ENCODE measurements at places on chromosomes 7 and 10.
A peak's percentile ranks its signal among the peaks of the same experiment; 100 is the strongest.

- DNase-seq, result no peak
Observed at GRCh38 chr7:131578602-131579001, 22.2 kb upstream of the PODXL start.

DNA sequence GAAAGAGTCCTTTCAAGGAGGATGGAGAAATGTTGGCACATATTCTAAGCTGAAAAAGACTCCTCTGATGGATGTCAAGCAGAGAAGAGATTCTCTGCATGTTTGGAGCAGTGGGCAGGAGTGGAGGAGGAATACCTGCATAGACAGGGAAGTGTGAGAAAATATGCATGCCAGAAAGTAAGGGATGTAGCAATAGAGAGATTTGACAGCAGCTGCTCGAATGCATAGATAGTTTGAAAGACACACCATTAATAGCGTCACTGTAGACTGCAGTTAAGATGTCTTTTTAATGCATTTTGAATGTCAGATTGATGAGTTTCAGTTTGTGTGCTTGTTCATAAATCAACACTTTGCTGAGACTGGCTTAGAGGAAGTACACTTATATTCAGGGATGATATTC is 169.9 kb upstream of the POT1 start:
- no peak for DNase-seq

- no peak for DNase-seq
Observed at GRCh38 chr10:24561453-24561852, 162.2 kb downstream of the ARHGAP21 start.

GRCh38 chr10:12484941-12485805 is 135.8 kb downstream of the CAMK1D start:
- peak; percentile 56 for DNase-seq

DNA sequence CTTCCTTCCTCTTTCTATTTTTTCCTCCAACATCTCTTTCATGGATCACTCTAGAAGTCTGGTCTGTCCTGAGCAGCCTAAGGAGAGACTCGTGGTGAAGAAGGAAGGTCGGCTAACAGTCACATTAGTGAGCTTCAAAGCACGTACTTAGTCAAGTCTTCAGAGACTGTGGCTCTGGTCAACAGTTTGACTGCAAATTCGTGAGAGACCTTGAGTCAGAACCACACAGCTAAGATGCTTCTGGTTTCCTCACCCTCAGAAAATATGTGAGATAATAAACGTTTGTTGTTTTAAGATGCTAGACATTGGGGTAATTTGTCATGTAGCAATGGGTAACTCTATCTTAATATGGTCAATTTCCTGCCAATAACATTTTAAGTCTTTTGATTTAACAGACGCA is 126.2 kb upstream of the LRRN3 start:
- DNase-seq, result no peak

- DNase-seq, result no peak
Observed at GRCh38 chr7:28435732-28436378, 23.5 kb downstream of the CREB5 start.

- DNase-seq, result no peak
Observed at GRCh38 chr7:116621649-116622048, 50.3 kb upstream of the MET start.

- peak; percentile 50 for DNase-seq
Observed at GRCh38 chr10:71708301-71708703, 11.3 kb downstream of the C10orf105 start.

DNA sequence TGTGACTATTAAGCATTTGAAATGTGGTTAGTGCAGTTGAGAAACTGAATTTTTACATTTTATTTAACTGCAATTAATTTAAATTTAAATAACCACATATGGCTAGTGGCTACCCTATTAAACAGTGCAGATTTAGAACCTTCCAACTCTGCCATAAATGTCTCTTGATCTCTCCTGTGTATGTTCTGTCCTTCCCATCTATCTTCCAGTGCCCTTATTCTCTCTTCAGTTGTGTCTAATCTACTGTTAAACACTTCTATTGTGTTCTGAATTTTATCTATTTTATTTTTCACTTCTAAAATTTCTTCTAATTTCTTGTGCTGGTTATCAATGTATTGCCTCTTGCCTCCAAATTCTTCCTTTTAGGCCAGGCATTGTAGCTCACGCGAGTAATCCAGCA is 105.0 kb downstream of the CUL2 start:
- DNase-seq, result no peak

DNA sequence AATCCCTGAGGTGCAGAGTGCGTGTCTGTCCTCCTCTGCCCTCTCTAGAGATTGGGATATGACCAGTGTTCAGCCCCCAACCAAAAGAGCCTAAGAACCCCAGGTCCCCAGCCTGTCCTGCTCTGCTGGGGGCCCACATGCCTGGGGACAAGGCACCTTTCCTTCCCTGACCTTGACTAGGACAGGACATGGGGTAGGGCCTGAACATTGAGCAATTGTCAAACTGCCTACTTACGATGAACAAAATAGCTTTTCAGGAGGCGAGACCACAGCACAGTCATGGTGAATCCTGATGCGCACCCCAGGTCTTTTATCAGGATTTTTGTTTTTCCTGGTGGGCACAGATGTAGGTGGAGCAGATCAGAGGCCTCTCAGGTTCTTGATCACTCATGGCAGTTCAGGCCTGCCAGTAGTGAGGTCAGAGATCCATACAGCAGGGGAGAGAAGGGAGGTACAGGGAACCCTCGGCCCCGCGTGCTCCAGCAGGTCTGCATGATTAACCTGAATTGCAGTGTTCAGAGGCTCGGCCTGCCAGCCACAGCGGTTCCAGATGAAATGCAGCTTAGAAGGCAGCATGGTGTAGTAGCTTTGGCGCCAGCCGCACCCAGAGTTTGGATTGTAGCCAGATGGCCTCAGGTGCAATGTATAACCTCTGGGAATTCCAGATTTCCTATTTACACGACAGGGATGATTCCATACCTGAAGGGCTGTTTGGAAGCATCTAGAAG is 191.3 kb downstream of the CUX1 start:
- DNase-seq, result no peak

DNA sequence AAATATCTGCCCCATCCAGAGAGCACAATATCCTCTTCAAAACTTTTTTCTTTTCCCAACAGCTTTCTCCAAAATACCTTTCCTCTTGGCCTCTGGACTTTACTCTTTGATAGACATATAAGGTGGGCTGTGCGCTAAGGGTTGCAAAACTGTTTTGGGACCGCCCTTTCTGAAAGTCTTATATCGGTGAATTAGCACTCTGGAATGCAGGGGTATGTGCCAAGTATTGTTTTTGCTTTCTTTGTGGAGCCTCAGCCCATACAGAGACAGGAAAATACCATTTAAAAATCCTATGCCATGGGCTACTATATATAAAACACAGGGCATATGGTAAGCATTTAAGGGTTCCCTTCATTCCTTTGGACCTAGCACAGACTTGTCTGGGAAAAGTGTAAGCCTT is 37.7 kb downstream of the PPP1R17 start:
- no peak for DNase-seq

DNA sequence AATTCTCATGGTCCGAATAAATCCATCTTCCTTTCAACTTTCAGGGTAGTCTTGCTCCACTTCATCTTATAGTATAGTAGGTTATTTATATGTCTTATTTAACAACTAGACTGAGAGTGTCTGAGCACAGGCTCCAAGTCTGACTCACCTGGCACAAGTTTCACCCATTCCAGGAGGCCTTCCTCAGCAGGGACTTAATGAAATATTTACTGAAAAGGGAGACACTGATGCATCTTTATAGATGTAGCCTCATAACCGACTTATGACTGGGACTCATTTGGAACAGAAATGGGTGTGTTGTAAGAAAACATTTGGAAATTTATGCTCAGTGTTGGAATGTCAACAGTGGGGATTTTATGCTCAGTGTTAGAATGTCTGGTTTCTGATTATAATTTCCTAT is 59.9 kb downstream of the CH25H start:
- no peak for DNase-seq

Data from HT-29 (cell line).